ENCODE measurements at places on chromosomes 4 and X. TPM values are rescaled to one million over a fixed set of nuclear protein-coding genes. Genes with fewer than 3 reads are reported as not detected.

DNA sequence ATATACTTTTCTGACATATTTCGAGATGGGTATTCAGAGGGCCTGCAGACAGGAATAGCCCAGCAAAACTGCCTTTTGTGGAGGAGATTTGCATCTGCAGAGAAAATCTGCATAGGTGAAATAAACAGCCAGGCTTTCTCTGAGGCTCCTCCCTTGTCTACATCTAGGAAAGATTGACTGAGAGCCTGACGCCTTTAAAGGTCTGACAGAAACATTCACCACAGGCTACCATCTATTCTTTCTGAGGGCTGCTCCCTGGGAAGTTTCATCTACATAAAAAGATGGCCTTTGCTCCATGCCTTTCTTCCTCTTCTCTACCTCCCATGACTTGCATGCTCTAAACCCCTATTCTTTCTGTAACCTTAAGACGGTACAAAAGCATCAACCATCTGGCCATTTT, 55.0 kb upstream of the AP1S2 start:
- DNase-seq = no peak

DNA sequence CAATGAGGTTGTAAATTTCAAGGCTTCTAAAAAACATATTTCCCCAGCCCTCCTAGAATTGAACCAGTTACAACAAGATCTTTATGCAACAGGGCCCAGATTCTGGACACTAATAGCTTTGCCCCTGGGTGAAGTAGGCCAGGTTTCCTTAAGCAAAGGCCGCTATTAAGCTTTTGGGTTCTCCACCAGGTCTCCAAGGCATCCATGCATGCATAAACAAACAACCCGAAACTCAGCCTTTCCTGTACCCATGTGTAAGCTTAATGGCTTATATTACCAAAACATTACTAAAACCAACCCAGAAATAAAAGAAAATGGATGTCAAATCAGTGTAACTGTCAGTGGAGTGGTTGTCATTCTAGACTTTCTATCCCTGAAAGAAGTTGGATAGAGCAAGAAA, 137.1 kb downstream of the ARHGAP6 start:
- DNase-seq = no peak

- no peak for DNase-seq
These were observed 37.5 kb downstream of the CHRNA9 start for GRCh38 chr4:40372651-40373050.

DNA sequence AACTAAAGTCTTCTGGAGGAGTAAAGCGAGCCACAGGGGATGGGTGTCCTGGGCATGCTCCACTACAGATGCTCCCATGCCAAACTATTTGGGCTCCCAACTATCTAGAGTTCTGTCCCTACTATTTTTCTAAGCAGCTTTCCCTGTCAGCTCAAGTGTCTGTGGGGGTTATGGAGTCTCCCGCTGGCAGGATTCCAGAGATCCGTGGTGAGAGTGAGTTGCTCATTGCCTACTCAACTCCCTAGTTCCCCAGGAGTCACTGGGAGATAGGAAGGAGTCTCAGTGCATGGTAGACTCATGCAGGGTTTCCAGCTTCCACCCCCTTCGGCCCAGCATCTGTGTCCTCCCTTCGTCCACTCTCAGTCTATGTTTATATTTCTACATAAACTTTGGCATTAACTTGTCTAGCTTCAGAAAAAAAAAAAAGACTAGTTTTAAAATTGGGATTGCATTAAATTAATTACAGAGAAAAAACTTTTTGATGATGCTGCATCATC, 55.1 kb upstream of the INPP4B start:
- DNase-seq = no peak

DNA sequence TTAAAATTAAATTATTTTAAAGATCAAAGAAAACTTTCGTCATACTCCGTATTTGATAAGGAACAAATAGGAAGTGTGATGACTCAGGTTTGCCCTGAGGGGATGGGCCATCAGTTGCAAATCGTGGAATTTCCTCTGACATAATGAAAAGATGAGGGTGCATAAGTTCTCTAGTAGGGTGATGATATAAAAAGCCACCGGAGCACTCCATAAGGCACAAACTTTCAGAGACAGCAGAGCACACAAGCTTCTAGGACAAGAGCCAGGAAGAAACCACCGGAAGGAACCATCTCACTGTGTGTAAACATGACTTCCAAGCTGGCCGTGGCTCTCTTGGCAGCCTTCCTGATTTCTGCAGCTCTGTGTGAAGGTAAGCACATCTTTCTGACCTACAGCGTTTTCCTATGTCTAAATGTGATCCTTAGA, at the start of gene CXCL8:
TSS of gene CXCL8 (plus strand) at position 217 of the 426 bp plus-strand sequence. CDS start at position 307, 90 bp downstream.
- no peak for DNase-seq

- DNase-seq = no peak
These were observed 123.7 kb upstream of the TLR3 start for GRCh38 chr4:185945252-185945651.

The ZNF157 gene
- polyA plus RNA-seq = 0.92 TPM

The LAMP2 gene
- 171 TPM for polyA plus RNA-seq

The REPS2 gene
- 11.7 TPM for polyA plus RNA-seq

Data from right renal cortex interstitium (tissue), 3 donors.